ENCODE measurements at places on chromosomes 13 and 19. TPM values are rescaled to one million over a fixed set of nuclear protein-coding genes. Genes with fewer than 3 reads are reported as not detected.

PLA2G4C gene
- 2.7 TPM for total RNA-seq

ERICH6B gene
- not detected for total RNA-seq

NCR1 gene
- not detected for total RNA-seq

KASH5 gene
- total RNA-seq = 0.21 TPM

- H3K36me3 ChIP-seq = no peaks in the 10 kb centered on the region
- no peaks in the 10 kb centered on the region for H3K27me3 ChIP-seq
- DNase-seq = no peak
- no peak overlapping the region for H3K27ac ChIP-seq
Measured at GRCh38 chr13:99774644-99775043, 196.9 kb downstream of the ZIC5 start.

ZNF560 gene
- 0.10 TPM for total RNA-seq

GRK1 gene
- not detected for total RNA-seq

GRCh38 chr19:16188521-16188920 lies 3.3 kb downstream of the FAM32A start:
- no peak overlapping the region for H3K27ac ChIP-seq
- peaks cover 13% of the 10 kb centered on the region for H3K36me3 ChIP-seq
- no peaks in the 10 kb centered on the region for H3K27me3 ChIP-seq
- DNase-seq = no peak

GRCh38 chr19:16402041-16402440 lies 69.7 kb downstream of the EPS15L1 start:
- peaks cover 14% of the 10 kb centered on the region for H3K4me1 ChIP-seq
- H3K27ac ChIP-seq = no peak overlapping the region
- no peak overlapping the region for H3K4me3 ChIP-seq
- H3K36me3 ChIP-seq = peaks cover 41% of the 10 kb centered on the region
- no peaks in the 10 kb centered on the region for H3K27me3 ChIP-seq

DNA sequence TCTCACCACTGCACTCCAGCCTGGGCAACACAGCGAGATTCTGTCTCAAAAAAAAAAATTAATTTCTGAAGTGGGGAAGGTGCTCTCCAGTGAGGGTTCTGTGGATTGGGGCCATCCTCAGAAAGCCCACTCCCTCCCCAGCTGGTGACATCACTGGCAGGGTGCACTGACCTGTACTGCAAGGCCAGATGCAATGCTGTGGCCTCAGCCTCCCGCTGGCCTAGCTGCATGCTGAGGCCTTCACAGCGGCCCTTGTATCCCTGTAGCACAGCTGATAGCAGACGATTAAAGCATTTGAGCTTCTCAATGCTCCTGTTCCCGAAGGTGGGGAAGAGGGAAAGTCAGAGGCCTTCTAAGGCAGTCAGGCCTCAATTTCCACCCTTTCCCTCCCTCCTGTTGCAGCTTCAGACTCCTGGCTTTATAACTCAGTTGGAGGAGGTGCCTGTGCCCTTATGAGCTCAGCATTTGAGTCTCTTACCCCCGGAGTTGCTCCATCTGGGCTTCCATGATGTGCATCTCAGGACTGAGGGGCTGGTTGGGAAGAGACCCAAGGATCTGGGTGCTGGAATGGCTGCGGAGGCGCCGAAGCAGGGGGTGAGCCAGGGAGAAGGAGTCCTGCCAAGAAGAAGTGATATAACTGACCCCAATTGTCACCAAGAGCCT lies 5.3 kb downstream of the USHBP1 start:
- H3K36me3 ChIP-seq = no peaks in the 10 kb centered on the region
- no peak overlapping the region for H3K27ac ChIP-seq
- no peak overlapping the region for H3K4me3 ChIP-seq
- H3K27me3 ChIP-seq = no peaks in the 10 kb centered on the region

DNA sequence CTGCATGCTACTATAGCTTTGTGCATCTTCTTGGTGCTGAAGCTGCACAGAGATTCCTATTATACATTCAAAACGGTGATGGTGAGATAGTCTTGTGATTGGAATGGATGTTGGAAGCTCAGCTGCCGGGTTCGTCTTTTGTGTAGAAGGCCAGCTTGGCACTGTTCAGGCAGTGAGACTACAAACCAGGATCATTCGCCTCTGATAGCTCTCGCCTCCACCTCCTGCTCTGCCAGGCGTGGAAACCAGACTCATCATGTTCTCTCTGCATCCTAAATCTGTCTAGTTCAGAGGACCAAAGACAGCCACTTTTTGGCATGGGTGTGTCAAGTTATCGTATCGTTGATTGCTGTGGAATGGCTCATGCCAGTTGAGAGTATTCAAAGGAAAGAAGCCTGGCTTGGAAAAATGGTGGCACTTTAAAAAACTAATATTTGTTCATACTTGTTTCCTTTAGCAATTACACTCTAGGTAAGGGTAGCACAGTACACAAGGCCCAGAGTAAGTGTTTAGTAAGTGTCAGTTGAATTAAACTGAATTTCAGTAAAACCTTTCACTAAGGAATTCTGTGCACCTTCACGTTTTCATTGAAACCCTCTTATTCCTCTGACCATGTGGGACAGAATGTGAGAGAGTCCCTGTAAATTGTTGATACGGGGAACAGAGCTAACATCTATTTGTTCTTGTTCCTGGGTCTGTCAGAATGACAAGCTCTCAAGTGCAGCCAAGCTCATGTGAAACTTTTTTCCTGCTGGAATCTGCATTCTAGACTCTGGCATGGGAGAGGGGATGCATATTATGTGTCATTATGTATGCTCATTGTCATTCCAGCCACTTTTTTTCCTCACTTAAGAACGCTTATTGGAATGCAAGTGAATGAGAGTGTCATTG lies 69.8 kb downstream of the DPY19L3 start:
- no peak for DNase-seq
- no peaks in the 10 kb centered on the region for H3K4me1 ChIP-seq
- H3K36me3 ChIP-seq = no peaks in the 10 kb centered on the region
- H3K27ac ChIP-seq = no peak overlapping the region

DNA sequence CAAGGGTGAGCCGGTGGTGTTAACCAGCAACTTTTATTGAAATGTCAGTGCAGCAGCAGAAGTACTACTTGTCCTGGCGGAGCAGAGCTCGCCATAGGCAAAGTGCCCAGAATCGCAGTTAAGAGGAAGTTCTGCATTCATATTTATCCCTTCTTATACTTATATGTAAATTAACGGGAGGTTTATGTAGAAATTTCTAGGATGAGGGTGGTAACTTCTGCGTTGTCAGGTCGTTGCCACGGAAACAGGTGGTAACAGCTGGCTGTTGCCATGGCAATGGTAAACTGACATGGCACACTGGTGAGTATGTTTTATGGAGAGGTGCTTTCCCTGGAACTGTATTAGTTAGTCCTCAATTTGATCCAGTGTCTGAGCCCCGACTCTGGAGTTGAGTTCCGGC lies 2494.9 kb upstream of the PCDH20 start:
- no peak for DNase-seq
- H3K27me3 ChIP-seq = no peaks in the 10 kb centered on the region
- H3K4me1 ChIP-seq = no peaks in the 10 kb centered on the region
- H3K27ac ChIP-seq = no peak overlapping the region
- H3K36me3 ChIP-seq = no peaks in the 10 kb centered on the region
- no peak overlapping the region for H3K4me3 ChIP-seq

YJEFN3 gene
- total RNA-seq = 5.9 TPM

- H3K36me3 ChIP-seq = peaks cover 29% of the 10 kb centered on the region
- H3K27ac ChIP-seq = peak overlapping the region; percentile 73
- no peak for DNase-seq
- H3K4me1 ChIP-seq = peaks cover 5% of the 10 kb centered on the region
- no peaks in the 10 kb centered on the region for H3K27me3 ChIP-seq
- peak overlapping the region; percentile 93 for H3K4me3 ChIP-seq
Measured at GRCh38 chr19:6423499-6424194, 964 bp downstream of the KHSRP start.

GPR12 gene
- total RNA-seq = not detected

GRCh38 chr13:61608138-61608537 lies 192.5 kb upstream of the PCDH20 start:
- no peak for DNase-seq
- no peaks in the 10 kb centered on the region for H3K4me1 ChIP-seq
- H3K27ac ChIP-seq = no peak overlapping the region
- H3K36me3 ChIP-seq = no peaks in the 10 kb centered on the region
- no peak overlapping the region for H3K4me3 ChIP-seq

HPN gene
- 0.21 TPM for total RNA-seq

FPR3 gene
- total RNA-seq = not detected

DNA sequence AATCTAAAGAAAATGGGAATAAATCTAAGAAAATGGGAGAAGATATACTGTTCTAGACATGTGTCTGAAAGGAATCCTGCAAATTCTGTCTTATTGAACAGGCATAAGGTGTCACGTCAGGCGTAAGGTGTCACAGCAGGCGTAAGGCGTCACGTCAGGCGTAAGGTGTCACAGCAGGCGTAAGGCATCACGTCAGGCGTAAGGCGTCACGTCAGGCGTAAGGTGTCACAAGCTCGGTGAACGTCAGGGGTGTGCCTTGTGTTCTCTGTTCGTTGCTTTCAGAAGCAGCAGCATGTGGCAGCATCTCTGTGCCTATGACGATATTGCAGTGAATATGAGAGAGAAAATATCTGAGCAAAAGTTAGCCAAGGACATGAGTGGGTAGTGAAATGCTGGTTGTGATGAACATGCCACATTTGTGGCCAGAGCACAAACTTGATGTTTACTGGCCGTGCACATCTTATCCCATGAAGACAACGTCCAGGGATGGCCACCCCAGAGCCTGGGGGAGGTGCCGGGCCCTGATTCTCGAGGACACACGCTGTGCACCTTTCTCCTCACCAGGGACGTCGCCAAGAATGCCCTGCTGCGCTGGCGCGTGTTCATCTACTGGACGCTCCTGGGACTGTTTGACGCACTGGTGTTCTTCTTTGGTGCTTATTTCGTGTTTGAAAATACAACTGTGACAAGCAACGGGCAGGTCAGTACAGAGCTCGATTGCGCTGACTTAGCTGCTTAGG lies 107.0 kb upstream of the MCF2L start:
- H3K27me3 ChIP-seq = no peaks in the 10 kb centered on the region
- DNase-seq = no peak
- H3K36me3 ChIP-seq = peaks cover 2% of the 10 kb centered on the region

- no peak overlapping the region for H3K27ac ChIP-seq
- H3K4me3 ChIP-seq = no peak overlapping the region
- H3K36me3 ChIP-seq = no peaks in the 10 kb centered on the region
- no peaks in the 10 kb centered on the region for H3K4me1 ChIP-seq
Measured at GRCh38 chr13:44425041-44425814, 51.6 kb downstream of the SERP2 start.

GRCh38 chr13:34153428-34154180 lies 335.7 kb downstream of the RFC3 start:
- no peaks in the 10 kb centered on the region for H3K4me1 ChIP-seq
- no peak for DNase-seq
- no peaks in the 10 kb centered on the region for H3K27me3 ChIP-seq
- no peaks in the 10 kb centered on the region for H3K36me3 ChIP-seq
- H3K4me3 ChIP-seq = no peak overlapping the region

DNA sequence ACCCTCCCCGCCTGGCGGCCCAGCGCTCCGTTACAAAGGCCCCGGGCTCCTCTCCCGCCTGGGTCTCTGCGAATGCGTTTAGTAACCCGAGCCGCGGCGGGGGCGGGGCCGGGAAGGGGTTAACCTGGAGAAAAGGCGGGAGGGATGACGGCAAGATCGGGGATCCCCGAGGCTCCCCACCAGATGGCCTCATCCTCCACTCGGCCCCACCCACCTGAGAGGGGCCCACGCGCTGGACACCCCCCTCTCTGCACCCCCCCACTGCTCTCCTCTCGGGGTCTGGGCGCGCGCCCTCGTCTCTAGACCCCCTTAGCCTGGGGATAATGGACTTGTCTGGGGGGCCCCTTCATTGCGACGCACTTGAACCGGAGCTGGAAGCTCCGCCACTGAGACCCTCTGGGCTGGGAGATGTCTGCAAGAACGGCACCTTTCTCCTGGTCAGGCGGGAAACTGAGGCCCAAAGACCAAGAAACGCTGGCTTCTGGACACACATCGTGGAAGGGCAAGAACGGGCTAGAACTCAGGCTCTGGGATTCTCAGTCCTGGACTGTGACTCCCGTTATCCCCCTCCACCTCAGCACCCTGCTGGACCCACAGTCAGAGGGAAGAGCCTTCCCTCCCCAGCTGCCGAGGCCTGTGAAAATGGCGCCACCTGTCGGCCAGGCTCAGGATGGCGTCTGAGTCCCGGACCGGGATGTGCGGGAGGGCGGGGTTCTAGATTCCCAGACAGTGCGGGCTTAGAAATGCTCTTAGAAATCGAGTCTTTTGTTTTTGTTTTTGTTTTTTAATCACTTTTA lies 2.9 kb upstream of the LTBP4 start:
- no peak overlapping the region for H3K27ac ChIP-seq
- DNase-seq = no peak
- peaks cover 11% of the 10 kb centered on the region for H3K27me3 ChIP-seq
- no peak overlapping the region for H3K4me3 ChIP-seq

DNA sequence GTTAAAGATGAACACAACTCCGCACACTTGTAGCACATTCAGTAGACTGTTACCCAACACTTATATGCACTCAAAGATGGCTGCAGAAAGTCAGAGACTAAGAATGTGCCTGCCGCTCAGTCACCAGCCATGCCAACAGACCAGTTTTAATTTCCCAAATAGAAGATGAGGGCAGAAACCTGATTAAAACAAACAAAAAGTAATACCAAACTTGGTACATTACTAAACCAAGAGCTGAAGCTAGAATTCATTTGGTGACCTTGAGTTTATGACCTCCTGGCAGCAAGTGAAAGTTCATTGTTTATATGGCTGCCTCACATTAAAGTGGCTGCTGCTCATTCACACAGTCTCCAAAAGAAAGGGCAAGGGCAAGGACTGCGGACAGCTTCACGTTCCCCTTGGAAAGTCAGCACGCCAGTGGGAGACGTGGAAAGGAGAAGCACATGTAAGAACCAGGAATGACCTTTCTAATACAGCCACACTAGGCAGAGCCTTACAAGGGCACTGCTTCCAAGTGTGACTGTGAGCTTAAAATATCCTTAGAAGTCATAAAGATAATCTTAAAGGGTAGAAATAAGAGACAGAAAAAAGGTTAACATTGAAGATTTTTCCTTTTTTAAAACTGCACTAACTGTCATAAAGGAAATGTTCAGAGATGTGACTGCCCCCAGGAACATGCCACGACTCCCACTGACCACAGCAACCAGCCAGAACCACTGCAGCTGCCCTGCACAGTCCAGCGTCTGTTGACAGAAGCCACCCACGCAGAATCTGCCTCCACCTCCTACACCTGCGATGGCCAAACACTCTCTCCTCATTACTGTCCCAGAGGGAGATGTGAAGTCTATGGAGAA lies 73.5 kb downstream of the STK24 start:
- H3K4me1 ChIP-seq = peaks cover 67% of the 10 kb centered on the region
- no peak for DNase-seq
- peak overlapping the region; percentile 49 for H3K27ac ChIP-seq
- peaks cover 11% of the 10 kb centered on the region for H3K36me3 ChIP-seq
- no peaks in the 10 kb centered on the region for H3K27me3 ChIP-seq
- peak overlapping the region; percentile 15 for H3K4me3 ChIP-seq

- peaks cover 14% of the 10 kb centered on the region for H3K4me1 ChIP-seq
- H3K27ac ChIP-seq = no peak overlapping the region
- DNase-seq = no peak
Measured at GRCh38 chr19:45152504-45153338, 8.1 kb downstream of the NKPD1 start.

GRCh38 chr19:3556423-3556977 lies 886 bp downstream of the MFSD12 start:
- peaks cover 28% of the 10 kb centered on the region for H3K4me1 ChIP-seq
- H3K27me3 ChIP-seq = no peaks in the 10 kb centered on the region
- no peaks in the 10 kb centered on the region for H3K36me3 ChIP-seq
- peak overlapping the region; percentile 94 for H3K4me3 ChIP-seq

Measured in GM12878 (cell line).